ENCODE measurements at places on chromosomes 5 and 9.

DNA sequence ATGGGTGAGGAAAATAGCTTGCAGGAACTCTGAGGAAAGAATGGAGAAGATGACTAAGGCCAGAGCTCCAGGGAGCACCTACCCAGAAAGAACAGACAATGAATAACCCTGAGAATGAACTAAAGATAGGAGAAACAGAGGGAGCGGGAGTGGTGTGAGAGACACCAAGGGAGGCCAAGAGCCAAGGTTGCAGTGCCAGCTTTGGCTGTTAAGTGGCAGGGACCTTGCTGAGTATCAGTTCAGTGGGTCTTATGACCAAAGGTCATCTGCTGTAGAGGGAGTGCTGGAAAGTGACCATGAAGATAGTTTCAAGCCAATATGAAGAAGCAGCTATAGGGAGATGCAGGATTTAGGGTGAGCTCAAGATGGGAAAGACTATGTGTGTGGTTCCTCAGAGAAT, 16.7 kb downstream of the P4HA2 start:
- no peak for DNase-seq

DNA sequence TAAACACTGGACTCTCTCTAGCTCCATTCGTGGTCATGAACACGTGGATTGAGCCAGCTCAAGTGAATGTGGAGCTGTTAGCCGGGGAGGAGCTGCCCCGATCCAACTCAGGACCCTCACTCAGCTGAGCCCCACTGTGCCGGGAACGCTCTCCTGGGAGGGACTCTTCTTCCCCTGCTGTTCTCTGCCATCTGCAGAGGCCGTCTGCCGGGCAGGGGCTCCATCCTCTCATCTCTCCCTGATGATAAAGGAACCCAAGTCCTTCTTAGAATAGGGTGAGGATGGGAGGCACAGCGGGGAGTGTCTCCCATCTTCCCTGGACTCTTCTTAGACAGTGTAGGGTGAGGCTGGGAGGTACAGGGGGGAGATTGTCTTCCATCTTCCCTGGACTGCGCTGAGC, 120.5 kb upstream of the IRX4 start:
- DNase-seq = no peak

GRCh38 chr5:29811914-29812679, 1381.4 kb upstream of the CDH6 start:
- DNase-seq = no peak

GRCh38 chr5:81961651-81962440, 10.0 kb upstream of the ATG10 start:
- no peak for DNase-seq

GRCh38 chr9:78566948-78567675, 270.2 kb downstream of the PSAT1 start:
- DNase-seq = no peak

- no peak for DNase-seq
Observed at GRCh38 chr9:85321561-85321960, 420.2 kb downstream of the AGTPBP1 start.

- DNase-seq = no peak
Observed at GRCh38 chr5:37111426-37112382, 137.5 kb downstream of the CPLANE1 start.

DNA sequence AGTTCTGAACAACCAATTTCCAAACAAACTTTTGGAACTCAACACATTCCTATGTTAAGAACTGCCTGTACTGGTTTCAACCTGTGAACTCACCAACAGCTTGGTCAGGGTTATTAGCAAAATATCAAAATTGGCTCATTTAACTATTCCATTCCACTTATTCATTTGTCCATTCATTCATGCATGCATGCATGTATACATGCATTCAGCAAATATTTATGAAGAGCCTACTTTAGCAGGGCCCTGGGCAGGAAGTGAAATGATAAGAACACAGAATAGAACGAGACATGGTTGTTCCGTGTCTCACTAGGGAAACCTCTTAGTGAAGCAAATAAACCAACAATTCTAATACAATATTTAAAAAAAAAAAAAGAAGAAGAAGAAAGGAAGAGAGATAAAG, 107.4 kb downstream of the GLIS3 start:
- no peak for DNase-seq

DNA sequence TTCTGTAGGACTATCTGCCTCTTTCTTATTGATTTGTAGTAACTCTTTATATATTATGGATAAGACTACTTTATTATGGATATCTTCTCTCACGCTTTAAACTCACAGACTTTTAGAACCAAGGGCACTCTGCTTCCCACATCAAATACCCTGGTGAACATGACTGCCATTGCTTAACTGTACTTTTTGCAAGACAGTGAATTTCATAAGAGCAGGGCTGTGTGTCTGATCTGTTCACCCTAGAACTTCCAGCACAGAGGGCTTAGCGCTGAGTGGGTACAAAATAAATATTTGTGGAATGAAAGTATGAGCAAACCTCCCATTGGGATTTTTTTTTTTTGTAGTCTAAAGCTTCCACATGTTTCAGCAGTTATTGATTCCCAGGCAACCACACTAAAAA, 84.8 kb downstream of the CFAP77 start:
- DNase-seq = no peak

- no peak for DNase-seq
Observed at GRCh38 chr9:37148181-37148580, 27.8 kb downstream of the ZCCHC7 start.

DNA sequence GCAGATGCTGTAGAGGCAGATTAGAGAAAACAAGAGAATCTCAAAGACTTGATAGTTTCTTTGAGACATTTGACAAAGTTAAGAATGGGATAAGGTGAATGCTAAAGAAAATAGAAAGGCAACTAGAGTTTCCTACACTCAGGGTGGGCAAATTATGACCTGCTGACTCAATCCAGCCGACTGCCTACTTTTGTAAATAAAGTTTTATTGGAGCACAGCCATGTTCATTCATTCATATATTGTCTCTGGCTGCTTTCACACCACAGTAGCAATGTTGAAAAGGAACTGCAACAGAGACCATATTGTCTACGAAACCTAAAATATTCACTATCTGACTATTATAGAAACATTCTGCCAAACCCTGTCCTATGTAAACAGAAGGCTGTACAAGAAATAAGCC, 37.6 kb upstream of the TARS1 start:
- no peak for DNase-seq

DNA sequence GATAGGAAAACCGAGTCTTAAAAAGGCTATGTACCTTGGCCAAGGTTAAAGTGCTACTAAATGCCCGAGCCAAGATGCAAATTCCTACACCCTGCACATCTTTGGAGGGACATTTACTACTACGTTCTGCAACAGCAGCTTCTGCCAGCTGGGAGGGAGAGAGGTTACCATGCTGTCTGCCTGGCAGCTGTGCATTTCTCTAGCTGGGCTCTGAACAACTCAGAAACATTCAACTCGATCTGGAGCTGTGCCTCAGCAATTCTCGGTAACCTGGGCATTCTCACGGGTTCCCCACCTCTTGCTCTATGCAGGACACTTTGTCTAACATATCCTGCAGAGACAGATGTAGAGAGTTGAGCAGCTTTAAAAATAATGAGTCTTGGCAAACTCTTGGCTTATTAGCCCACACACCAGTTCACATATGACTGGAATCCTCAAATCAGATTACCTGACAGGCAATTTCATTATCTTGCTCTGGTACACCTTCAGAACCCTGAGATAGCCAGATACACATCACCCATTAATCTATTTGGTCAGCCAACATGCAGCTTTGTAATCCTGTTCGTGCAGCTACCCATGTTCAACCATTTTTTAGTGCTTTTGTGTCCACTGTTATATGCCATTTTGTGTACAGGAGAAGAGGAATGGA, 115.8 kb downstream of the EFNA5 start:
- no peak for DNase-seq

GRCh38 chr9:122277285-122277897, 12.7 kb downstream of the MRRF start:
- DNase-seq = no peak

- DNase-seq = no peak
Observed at GRCh38 chr5:81429363-81429762, 35.4 kb upstream of the ACOT12 start.

- DNase-seq = no peak
Observed at GRCh38 chr9:126819482-126819881, 14.6 kb downstream of the ZBTB43 start.

- DNase-seq = peak; percentile 20
Observed at GRCh38 chr5:66993448-66993847, 203.2 kb downstream of the CD180 start.

DNA sequence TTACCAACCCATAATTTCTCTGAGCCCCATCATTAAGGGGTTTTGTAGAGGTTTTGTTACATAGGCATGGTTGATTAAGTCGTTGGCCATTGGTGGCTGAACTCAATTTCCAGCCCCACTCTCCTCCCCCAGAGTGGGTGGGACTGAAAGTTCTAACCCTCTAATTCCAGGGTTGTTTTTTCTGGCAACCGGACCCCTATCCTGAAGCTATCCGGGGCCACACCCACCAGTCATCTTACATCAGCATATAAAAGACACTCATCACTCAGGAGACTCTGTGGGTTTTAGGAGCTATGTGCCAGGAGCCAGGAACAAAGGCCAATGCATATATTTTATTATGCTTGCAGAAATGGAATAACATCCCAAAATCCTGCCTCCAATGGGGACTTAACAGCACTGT, 186.0 kb downstream of the NXNL2 start:
- no peak for DNase-seq

DNA sequence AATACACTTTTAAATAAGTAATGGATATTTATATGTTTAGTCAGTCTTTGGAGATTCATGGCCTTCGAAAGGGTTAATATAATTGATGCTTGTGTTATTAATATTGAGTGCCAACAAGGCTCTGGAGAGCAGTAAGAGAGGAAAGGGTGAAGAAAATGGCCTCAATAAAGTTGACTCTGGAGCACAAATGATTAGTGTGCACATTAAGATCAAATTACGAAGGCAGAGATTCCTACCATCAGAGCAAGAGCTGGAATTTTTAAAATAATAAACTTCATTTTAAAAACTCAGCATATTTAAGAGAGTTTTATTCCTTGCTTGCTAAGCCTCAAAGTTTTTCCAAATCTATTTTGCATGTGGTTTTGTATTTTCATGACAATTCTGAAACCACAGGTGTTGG, 14.8 kb downstream of the SLC44A1 start:
- no peak for DNase-seq

DNA sequence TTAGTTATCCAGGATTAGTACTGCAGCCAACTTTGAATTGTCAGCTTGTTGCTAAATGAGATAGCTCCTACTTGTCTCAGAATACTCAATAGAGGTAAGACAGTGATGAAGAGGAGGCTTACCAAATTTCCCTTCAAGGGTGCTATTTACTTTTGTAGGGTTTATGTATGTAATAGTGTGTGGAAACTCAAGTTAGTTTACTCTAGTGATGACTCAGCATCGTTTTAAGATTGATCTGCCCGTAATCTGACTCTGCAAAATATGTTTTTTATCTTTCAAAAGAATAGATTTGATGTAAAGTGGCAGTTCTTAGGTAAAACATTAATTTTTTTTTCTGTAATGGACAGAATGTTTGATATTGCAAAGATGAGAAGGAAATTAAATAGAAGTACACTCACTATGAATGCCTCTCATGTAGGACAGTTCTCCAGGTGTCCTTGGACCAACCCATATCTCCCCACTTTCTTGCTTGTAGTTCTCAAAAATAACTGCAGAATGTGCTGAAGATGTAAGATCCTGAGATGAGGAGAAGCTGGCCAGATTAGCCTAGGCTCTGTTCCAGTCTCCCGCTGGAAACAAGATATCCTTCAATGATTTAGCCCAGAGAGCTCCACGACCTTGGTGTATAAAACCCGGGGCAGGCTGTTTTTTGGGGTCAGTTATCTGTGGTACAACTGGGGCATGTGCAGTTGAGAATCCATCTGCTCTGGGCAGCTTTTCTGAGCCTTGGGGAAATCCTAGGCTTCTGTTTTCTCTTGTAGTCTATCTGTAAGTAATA, 24.4 kb upstream of the MROH2B start:
- DNase-seq = no peak

DNA sequence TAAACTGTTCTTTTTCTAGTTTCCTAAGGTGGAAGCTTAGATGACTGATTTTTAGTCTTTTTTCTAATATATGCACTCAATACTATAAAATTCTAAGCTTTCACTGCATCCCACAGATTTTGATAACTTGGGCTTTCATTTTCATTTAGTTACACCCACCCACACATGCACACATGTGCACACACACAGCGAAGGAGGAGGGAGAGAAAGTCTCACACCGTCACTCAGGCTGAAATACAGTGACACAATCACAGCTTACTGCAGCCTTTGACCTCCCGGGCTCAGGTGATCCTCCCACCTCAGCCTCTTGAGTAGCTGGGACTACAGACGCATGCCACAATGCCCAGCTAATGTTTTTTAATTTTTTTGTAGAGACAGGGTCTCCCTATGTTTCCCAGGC, 96.5 kb downstream of the SMIM23 start:
- DNase-seq = no peak

DNA sequence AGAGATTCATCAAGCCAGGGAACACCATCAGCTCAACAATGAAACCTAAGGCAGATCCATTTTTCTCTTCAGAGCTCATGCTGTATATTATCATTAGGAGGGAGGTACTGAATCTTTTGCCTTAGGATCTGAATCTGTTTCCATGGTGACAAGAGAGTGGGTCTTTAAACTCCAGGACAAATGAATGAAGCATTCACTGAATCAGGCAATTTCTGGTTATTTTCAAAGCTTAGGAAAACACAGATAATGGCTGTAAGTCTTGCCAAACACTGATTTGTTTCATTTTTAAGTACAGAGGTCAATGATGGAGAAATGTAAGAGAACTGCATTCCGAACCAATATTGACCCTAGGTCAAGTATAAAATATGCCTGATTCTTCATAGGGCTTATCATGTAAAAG, 84.9 kb downstream of the GNA14 start:
- DNase-seq = no peak

DNA sequence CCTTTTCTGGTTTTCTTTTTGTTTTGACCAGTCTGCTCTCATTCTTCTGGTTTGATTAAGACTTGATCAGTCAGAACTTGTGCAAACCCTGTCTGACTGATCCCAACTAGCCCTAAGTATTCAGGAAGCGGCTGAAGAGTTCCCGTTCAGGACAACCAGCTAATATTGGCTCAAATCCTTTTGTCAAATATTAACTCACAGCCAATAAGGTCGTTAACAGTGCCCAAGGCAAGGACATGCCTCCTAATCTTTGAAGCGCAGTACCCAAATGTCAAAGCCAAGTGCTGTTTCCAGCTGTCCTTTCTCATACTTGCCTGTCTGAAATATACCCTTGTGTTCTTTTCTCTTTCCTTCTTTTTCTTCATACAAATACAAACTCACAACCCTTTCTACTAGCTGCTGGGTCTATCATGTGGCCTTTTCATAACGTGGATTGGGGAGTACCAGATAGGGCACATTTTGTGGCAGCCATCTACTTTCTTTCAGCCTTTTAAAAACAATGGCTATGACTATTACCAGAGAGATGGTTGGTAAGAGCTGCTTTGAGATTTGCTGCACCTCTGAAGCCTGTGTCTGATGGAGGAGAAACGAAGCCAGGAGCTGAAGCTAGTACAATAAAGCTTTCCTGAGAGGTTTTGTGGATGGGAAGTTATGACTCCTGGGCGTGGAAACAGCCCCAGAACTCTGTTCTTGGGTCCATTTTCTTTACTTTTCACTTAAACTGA, 266.4 kb upstream of the ZNF608 start:
- no peak for DNase-seq
